ENCODE measurements at places on chromosomes 11 and 22. TPM values are rescaled to one million over a fixed set of nuclear protein-coding genes. Genes with fewer than 3 reads are reported as not detected.
A peak's percentile ranks its signal among the peaks of the same experiment; 100 is the strongest.

GRCh38 chr22:41565403-41566054 is 4.7 kb downstream of the CSDC2 start:
- peak overlapping the region; percentile 90 for H3K27ac ChIP-seq
- H3K4me1 ChIP-seq: peaks cover 58% of the 10 kb centered on the region
- DNase-seq: peak; percentile 83
- H3K36me3 ChIP-seq: no peaks in the 10 kb centered on the region

- H3K4me3 ChIP-seq: no peak overlapping the region
- H3K27me3 ChIP-seq: no peaks in the 10 kb centered on the region
- H3K27ac ChIP-seq: peak overlapping the region; percentile 92
- H3K36me3 ChIP-seq: no peaks in the 10 kb centered on the region
- DNase-seq: peak; percentile 65
Measured at GRCh38 chr11:68009391-68010089, 587 bp upstream of the ALDH3B1 start.

The SIK2 gene
- 30.8 TPM for total RNA-seq

The AHNAK gene
- 280 TPM for total RNA-seq

GRCh38 chr22:19187716-19188563 is 9.4 kb upstream of the SLC25A1 start:
- H3K27ac ChIP-seq: no peak overlapping the region
- H3K4me3 ChIP-seq: no peak overlapping the region
- H3K36me3 ChIP-seq: peaks cover 9% of the 10 kb centered on the region
- DNase-seq: no peak

The MAPK8IP2 gene
- total RNA-seq: 26.9 TPM

DNA sequence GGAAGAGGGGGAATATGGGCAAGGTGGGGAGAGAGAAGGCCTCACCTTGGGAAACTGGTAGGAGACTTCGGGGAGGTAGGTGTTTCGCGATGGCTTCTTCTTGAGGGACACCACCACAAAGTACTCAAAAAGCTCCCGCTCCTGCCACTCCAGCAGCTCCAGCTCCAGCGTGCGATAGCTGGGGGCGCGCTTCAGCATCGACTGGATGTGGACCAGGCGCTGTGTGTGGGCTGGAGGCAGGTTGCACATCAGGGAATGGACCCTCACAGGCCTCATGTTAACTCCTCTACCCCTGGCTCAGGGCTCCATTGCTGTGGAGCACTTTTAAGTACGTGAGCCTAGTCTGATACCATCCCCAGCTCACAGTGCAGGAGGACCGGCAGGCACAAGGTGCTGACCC is 29.9 kb downstream of the RPL27A start:
- H3K4me3 ChIP-seq: no peak overlapping the region
- peaks cover 61% of the 10 kb centered on the region for H3K36me3 ChIP-seq
- H3K4me1 ChIP-seq: peaks cover 54% of the 10 kb centered on the region

The LYVE1 gene
- 457 TPM for total RNA-seq

The ESAM gene
- total RNA-seq: 29.3 TPM

GRCh38 chr11:61004180-61004611 is 32.7 kb downstream of the CD6 start:
- peaks cover 12% of the 10 kb centered on the region for H3K4me1 ChIP-seq
- no peak overlapping the region for H3K4me3 ChIP-seq
- no peak for DNase-seq
- peaks cover 20% of the 10 kb centered on the region for H3K27me3 ChIP-seq
- no peaks in the 10 kb centered on the region for H3K36me3 ChIP-seq

The TTC36 gene
- 1.00 TPM for total RNA-seq

- peaks cover 31% of the 10 kb centered on the region for H3K4me1 ChIP-seq
- H3K4me3 ChIP-seq: no peak overlapping the region
- no peaks in the 10 kb centered on the region for H3K36me3 ChIP-seq
- DNase-seq: no peak
- H3K27ac ChIP-seq: no peak overlapping the region
Measured at GRCh38 chr22:23246982-23247766, 66.9 kb downstream of the BCR start.

The CTSW gene
- total RNA-seq: 0.84 TPM

The FOLR1 gene
- 5.2 TPM for total RNA-seq

DNA sequence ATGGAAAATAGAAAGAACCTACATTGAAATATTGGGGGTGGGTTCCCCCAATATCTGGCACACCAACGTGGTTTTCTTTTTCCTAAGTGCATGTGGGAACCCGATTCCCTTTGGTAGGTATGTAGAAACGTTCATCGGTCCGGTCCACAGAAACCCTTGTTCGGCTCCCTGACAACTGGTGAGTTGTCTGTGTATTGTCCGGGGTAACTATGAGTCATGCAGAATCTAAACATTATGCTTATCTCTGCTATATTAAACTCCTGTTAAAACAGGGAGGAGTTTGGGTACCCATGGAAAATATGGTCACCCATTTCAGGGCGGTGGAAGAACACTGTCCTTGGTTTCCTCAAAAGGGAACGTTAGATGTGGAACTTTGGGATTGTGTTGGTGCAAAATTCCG is 25.1 kb upstream of the ALDH3B2 start:
- H3K27ac ChIP-seq: no peak overlapping the region
- no peak overlapping the region for H3K4me3 ChIP-seq
- peaks cover 15% of the 10 kb centered on the region for H3K27me3 ChIP-seq
- no peaks in the 10 kb centered on the region for H3K4me1 ChIP-seq

The GALNT18 gene
- 1.4 TPM for total RNA-seq

- H3K4me3 ChIP-seq: no peak overlapping the region
- H3K36me3 ChIP-seq: no peaks in the 10 kb centered on the region
- no peak overlapping the region for H3K27ac ChIP-seq
- no peaks in the 10 kb centered on the region for H3K27me3 ChIP-seq
- DNase-seq: no peak
Measured at GRCh38 chr22:44927463-44928135, 82.2 kb downstream of the PHF21B start.

GRCh38 chr22:25111579-25112517 is 87.8 kb upstream of the CRYBB3 start:
- H3K4me3 ChIP-seq: peak overlapping the region; percentile 58
- H3K27ac ChIP-seq: peak overlapping the region; percentile 87
- DNase-seq: peak; percentile 70
- H3K4me1 ChIP-seq: peaks cover 47% of the 10 kb centered on the region
- H3K36me3 ChIP-seq: no peaks in the 10 kb centered on the region
- H3K27me3 ChIP-seq: no peaks in the 10 kb centered on the region

The KRTAP5-11 gene
- total RNA-seq: not detected

- peaks cover 8% of the 10 kb centered on the region for H3K4me1 ChIP-seq
- H3K36me3 ChIP-seq: no peaks in the 10 kb centered on the region
- no peak overlapping the region for H3K27ac ChIP-seq
- H3K27me3 ChIP-seq: no peaks in the 10 kb centered on the region
- no peak for DNase-seq
Measured at GRCh38 chr11:35746356-35747153, 84.0 kb downstream of the TRIM44 start.

DNA sequence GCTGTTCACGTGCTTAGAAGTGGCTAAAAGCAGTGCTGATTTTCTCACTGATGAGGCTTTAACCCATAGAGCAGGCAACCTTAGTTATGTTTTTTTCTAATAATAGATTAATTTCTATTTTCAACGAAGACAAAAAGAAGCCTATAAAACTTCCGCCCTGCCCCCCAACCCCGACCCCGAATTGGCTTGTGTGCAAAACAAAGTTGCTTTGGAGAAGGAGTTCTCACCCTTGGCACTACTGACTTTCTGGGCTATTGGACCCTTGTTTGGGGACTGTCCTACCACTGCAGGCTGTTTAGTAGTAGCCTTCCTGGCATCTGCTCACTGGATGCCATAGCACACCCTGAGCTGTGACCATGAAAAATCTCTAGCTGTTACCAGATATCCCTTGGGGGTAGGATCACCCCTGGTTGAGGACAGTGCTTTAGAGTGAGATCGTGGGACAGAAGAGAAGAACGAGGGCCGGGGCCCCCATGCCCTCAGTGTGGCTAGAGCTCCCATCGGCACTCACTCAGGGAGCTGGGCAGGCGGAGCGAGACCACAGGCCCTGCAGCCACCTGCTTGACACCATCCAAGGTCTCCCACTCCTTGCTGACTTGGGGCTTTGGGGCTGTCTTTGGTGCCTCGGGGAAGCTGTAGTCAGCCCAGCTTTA is 16.9 kb downstream of the SLC37A2 start:
- H3K4me1 ChIP-seq: peaks cover 51% of the 10 kb centered on the region
- DNase-seq: no peak
- peaks cover 61% of the 10 kb centered on the region for H3K36me3 ChIP-seq
- H3K27ac ChIP-seq: no peak overlapping the region
- H3K27me3 ChIP-seq: no peaks in the 10 kb centered on the region
- H3K4me3 ChIP-seq: no peak overlapping the region

GRCh38 chr11:35969089-35970042 is 25.5 kb downstream of the LDLRAD3 start:
- DNase-seq: no peak
- no peaks in the 10 kb centered on the region for H3K27me3 ChIP-seq
- H3K4me3 ChIP-seq: no peak overlapping the region
- H3K27ac ChIP-seq: no peak overlapping the region
- no peaks in the 10 kb centered on the region for H3K36me3 ChIP-seq

GRCh38 chr11:57324154-57324885 is 432 bp downstream of the TNKS1BP1 start:
- peaks cover 44% of the 10 kb centered on the region for H3K36me3 ChIP-seq
- H3K4me3 ChIP-seq: peak overlapping the region; percentile 79
- H3K27me3 ChIP-seq: no peaks in the 10 kb centered on the region
- DNase-seq: peak; percentile 62

DNA sequence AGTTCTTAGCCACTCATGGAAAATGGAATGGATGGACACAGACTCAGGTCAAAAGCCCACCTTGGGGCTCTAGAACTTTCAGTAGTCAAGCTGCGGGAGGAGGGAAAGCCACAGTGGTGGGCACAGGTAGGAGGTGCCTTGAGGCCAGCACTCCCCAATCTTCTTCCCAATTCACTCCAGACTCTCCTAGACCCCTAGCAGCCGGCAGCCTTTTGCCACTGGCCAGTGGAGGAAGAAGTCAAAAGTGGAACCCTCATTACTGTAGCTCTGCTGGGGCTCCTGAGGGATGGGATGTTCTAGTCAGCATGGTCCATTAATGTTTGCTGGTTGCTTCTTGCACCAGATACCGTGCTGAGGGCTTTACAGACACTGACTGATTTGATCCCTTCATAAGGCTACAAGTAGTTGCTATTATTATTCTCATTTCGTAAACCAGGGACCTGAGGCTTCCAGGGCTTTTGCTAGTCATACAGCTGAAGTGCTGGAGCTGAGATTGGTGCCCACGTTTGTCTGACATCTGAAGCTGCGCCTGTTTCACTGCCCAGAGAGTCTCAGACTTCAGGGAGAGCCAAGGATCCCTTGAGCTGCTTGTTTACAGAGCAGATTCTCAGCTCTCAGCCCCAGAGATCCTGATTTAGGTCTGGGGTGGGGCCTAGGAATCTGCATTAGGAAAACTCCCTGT is 1.1 kb downstream of the UCP3 start:
- H3K4me3 ChIP-seq: no peak overlapping the region
- H3K27ac ChIP-seq: no peak overlapping the region
- DNase-seq: no peak
- peaks cover 4% of the 10 kb centered on the region for H3K36me3 ChIP-seq
- H3K27me3 ChIP-seq: no peaks in the 10 kb centered on the region
- H3K4me1 ChIP-seq: no peaks in the 10 kb centered on the region

GRCh38 chr22:35567351-35568141 is 26.9 kb downstream of the RASD2 start:
- no peak for DNase-seq
- no peak overlapping the region for H3K27ac ChIP-seq
- H3K27me3 ChIP-seq: no peaks in the 10 kb centered on the region
- no peaks in the 10 kb centered on the region for H3K4me1 ChIP-seq
- no peak overlapping the region for H3K4me3 ChIP-seq
- H3K36me3 ChIP-seq: no peaks in the 10 kb centered on the region

The LPXN gene
- 15.1 TPM for total RNA-seq

GRCh38 chr11:26191193-26191592 is 140.7 kb upstream of the ANO3 start:
- no peak for DNase-seq
- no peaks in the 10 kb centered on the region for H3K27me3 ChIP-seq
- peaks cover 8% of the 10 kb centered on the region for H3K4me1 ChIP-seq
- H3K36me3 ChIP-seq: no peaks in the 10 kb centered on the region
- H3K4me3 ChIP-seq: no peak overlapping the region
- no peak overlapping the region for H3K27ac ChIP-seq

GRCh38 chr11:65440831-65441499 is 18.4 kb downstream of the NEAT1 start:
- peak; percentile 45 for DNase-seq
- peak overlapping the region; percentile 100 for H3K27ac ChIP-seq
- H3K36me3 ChIP-seq: peaks cover 66% of the 10 kb centered on the region
- no peak overlapping the region for H3K4me3 ChIP-seq
- H3K4me1 ChIP-seq: peaks cover 77% of the 10 kb centered on the region
- H3K27me3 ChIP-seq: no peaks in the 10 kb centered on the region

Data from adrenal gland (tissue), 19 donors.